MG63 (cell line): ENCODE measurements at places on chromosomes 11 and 22. TPM values are rescaled to one million over a fixed set of nuclear protein-coding genes. Genes with fewer than 3 reads are reported as not detected.

DNA sequence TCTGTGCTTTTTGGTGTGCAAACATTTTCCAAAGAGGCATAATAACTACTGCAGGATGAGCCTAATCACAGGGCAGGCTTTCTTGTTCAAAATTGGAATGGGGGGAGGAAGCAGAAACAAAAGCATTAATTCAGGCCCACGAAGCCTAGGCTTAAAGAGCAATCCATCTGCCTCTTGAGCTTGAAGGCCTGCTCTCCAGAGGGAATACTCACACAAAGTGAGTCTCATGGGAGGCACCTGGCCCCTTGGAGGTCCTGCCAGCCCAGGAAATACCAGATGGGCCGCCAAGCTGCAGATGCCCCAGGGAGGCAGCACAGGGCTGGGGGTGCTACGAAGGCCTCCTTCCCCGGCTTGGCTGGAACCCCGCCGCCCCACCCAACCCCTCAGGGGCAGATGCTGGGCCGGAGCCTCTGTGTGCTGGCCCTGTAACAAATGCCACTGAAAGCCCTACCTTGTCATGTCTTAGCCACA, 39.3 kb upstream of the COMT start:
- DNase-seq, result no peak

DNA sequence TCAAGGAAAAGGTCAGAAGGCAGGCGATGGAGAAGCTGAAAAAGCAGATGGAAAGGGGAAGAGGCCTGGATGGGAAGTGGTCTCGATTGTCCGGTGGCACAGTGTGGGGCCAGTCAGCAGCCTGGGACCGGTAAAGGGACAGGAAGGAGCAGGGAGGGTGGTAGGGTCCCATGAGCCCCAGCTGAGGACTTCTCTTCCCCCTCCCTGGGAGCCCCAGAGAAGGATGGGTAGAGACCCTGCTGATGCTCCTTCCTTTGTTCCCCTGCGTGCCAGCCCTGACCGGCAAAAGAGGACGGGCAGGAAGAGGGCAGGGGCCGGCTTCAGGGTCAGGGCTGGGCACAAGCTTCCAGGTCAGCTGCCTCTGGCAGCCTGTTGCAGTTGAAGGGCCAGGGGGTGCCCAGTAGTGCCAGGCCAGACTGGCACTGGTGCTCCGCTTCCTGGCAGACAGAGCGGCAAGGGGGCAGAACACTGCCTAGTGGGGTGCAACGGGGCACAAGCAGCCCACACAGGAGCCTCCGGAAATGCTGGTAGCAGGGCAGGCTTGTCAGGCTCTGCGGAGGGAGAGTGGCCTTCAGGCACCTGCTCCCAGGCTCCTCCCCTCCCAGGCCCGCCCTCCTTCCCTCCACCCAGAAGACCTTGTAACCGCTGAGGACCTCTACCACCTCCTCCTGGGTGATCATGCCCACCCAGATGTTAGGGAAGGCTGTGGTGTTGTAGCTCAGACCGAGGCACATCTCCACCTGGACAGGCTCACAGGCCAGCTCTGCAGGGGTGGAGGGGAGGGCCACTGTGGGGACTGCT, 739 bp upstream of the C1QTNF5 start:
- no peak for DNase-seq

The CFAP300 gene
- 1.3 and 6.4 TPM in 2 replicates for total RNA-seq

The KRTAP5-2 gene
- not detected in 2 replicates for total RNA-seq

The ALX4 gene
- 0.16 TPM in 1 of 2 replicates, not detected in the other for total RNA-seq

The SMIM38 gene
- not detected in 2 replicates for total RNA-seq

The SELENOM gene
- total RNA-seq, result 72.5 and 98.8 TPM in 2 replicates

DNA sequence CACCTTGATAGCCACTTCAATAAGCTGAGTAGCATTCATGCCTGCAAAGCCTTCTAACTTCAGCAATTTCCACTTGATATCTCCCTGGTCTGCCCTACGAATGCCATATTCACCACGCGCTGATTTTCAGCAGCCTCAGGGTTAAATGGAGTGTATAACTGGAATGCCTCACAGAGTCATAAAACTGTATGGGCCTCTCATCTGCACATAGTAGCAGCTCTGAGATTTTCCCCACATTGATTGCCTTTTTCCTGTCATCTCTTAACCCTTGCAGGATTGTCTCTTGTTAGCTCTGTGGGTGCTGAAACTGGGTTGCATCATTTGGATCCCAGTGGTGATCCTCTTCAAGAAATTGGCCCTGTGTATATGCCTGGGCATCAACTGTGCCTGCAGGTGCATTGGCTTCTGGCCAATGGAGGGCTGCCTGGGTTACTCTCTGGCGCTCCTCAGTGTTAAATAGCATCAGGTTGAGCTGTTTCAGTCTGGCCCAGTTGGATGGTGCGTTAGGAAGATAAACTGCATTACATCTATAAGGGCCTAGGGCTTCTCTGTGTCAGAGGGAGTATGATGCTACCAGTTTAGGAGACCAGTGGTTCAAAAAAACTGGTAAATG, 17.4 kb upstream of the GLYATL1 start:
- DNase-seq, result no peak

DNA sequence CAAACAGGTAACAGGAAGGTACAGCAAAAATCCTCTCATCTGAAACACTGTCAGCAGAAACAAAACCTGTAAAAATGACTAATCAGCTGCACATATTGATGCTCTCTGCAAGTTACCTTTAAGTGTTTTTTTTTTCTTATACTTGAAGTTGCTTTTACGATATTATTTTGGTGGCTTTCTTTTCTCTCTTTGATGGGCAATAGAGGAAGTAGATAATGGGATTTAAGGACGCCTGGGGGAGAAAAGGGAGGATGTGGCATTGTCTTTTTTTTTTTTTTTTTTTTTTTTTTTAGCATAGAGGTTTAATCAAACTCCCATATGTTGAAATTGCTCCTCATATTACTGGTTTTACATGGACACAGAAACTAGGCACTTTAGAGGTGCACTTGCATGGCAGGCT, 11.4 kb upstream of the ADSL start:
- DNase-seq, result no peak

- no peak for DNase-seq
These were observed 130.8 kb downstream of the GRIK4 start for GRCh38 chr11:120642196-120642894.

GRCh38 chr11:45906096-45906682, 882 bp downstream of the FREY1 start:
- DNase-seq, result no peak

The TREH gene
- total RNA-seq, result not detected in 2 replicates

DNA sequence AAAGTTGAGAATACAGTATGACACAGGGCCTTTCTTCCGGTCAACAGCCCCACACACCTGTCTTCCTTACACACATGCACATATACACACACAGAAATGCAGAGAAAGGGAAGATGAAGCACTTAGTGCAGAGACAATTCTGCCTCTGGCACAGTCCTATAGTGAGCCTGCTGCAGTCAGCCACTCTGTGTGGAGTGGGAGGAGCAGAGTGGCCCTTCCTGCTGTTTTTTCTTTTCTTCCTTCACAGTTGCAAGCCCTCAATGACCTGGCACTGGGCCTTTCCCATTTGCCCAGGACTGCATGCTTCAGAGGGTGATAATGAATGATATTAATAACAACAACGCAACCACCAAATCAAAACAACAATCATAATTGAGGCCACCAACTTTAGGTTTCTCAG, 527.0 kb upstream of the B3GAT1 start:
- DNase-seq, result no peak

The MRGPRF gene
- total RNA-seq, result 2.0 TPM in 1 of 2 replicates, not detected in the other

The MYOD1 gene
- total RNA-seq, result not detected in 2 replicates

- DNase-seq, result no peak
These were observed 103.2 kb downstream of the XKR3 start for GRCh38 chr22:16721961-16722360.

DNA sequence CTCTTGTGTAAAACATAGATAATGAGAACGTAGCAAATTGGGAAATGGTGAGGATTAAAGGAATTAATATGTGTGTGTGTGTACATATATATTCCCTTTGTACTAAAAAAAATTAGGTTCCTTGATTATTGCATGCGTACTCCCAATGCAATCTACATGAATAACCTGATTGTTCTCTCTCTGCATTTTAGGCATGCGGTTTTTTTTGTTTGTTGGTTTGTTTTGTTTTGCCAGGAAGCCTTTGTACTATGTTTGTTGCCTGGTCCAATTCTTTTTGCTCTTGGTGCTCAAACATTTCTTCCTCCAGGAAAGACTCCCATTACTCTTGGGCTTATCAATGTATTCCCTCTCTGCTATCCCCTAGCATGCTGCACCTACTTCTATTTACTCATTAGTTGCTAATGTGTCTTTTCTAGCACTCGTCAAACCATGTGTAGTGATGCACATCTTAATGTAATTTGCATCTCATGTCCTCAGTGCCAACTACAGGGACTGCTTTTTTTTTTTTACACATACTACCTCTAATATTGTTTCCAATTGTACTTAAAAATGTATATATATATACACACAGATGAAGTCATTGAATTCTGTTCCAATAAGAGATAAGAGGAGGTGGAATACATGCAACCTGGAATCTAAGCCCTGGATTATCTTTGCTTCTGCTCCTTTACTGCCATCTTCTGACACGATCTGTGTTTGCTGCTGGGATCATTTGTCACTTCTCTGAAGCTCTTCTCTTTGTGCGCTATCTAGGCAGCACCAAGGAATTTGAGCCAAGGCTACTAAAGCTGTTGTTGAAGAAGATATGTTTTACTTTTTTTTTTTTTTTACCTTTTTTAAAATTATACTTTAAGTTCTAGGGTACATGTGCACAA, 197.2 kb upstream of the ANO3 start:
- DNase-seq, result no peak

DNA sequence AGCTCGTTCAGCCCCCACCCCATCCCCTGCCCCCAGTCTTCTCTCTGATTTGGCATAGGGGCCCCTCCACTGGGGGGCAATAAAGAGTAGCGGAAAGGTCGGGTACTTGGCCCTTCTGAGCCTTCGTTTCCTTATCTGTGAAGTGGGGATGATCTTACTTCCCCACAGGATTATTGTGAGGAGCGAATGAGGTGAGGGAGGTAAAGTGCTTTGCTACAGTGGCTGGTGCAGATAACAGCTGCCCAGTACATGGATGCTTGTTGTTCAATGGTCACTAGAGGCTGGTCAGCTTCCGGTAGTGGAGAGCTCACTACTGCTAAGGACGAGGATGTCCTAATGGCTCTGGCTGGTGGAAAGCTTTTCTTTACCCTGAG, 101.2 kb downstream of the CEP164 start:
- DNase-seq, result no peak

- DNase-seq, result no peak
These were observed 92.8 kb upstream of the FIBIN start for GRCh38 chr11:26901162-26901561.

DNA sequence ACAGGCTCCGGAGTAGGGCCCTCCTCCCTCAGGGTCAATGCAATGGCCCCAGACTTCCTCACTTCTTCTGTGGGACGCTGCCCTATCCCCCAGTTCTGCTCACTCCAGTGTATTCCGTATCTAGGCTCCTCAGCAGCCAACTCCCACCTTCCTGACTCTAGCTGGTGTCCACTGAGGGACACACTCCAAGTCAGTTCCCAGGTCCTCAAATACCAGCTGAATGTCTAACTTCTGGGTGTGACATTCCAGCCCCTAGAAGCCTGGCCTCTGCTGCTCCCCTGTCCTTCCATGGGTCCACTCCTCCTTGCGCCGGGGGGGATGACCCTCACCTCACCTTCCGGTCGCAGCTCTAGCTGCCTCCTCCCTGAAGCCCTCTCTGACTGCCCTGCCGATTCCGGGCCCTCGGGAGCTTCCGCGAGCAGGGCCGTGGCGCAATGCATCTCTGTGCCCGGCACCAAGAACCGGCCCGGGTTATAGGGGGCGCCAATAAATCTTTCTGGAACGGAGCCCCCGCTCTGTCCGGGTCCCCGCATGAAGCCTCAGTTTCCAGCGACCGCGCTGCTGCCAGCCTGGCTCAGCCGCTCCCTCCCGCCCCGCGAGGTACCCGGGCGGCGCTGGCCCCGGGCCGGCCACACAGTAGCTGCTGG, 15.4 kb downstream of the BAD start:
- peak; percentile 74 for DNase-seq
